Endothelial cell of umbilical vein (primary cell): ENCODE measurements at places on chromosomes 12 and 14. TPM values are rescaled to one million over a fixed set of nuclear protein-coding genes. Genes with fewer than 3 reads are reported as not detected.

GRCh38 chr14:85190251-85190650 is 339.7 kb upstream of the FLRT2 start:
- peaks cover 6% of the 10 kb centered on the region for H3K4me1 ChIP-seq
- no peak overlapping the region for H3K27ac ChIP-seq
- no peaks in the 10 kb centered on the region for H3K27me3 ChIP-seq
- no peak overlapping the region for H3K4me3 ChIP-seq
- no peak for DNase-seq
- H3K36me3 ChIP-seq: no peaks in the 10 kb centered on the region

DNA sequence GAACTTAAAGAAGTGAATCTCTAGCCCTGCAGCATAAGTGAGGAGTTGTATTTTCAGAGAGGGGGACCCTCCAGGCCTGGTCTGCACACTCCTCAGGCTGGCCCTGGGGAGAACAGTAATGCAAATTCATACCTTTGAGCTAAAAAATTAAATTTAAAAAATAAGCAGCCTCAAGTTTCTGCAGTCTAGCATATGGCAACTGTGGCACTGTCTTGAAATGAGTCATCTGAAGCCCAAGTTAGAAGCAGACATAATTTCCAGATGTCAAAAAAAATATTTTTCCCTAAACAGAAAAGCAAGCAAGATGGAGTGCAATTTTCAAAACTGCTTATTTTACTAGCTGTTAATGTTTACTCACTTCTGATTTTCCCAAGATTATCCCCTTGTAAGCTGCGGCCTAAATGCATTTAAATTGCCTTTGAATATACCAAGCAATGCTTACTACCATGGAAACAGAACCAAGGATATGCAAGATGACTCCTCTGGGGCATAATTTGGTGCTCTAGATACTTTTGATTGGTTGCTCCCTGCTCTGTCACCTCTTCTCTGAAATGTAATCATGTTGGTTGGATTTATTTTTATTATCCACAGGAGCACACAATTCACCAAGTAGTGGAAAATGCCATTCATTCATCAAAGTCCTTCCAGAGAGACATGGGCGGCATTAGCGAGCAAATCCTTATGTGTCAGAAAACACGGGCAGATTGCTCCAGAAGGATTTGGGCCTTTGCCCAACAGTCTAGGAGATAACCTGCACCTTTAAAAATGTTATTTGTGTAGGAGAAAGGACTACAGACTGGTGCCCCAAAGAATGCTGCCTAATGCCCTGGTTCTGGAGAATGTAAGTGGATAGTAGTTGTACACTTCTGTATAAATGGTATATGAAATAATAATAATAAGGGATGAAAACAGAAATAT is 25.0 kb upstream of the DHRS7 start:
- no peaks in the 10 kb centered on the region for H3K36me3 ChIP-seq
- no peak for DNase-seq

- H3K4me1 ChIP-seq: no peaks in the 10 kb centered on the region
- DNase-seq: no peak
- H3K36me3 ChIP-seq: peaks cover 40% of the 10 kb centered on the region
- no peak overlapping the region for H3K4me3 ChIP-seq
- no peak overlapping the region for H3K27ac ChIP-seq
- no peaks in the 10 kb centered on the region for H3K27me3 ChIP-seq
These were observed 43.4 kb downstream of the HSP90AA1 start for GRCh38 chr14:102043251-102044025.

- H3K4me1 ChIP-seq: no peaks in the 10 kb centered on the region
- no peaks in the 10 kb centered on the region for H3K36me3 ChIP-seq
- no peaks in the 10 kb centered on the region for H3K27me3 ChIP-seq
These were observed 48.2 kb upstream of the MANSC4 start for GRCh38 chr12:27828196-27828595.

DNA sequence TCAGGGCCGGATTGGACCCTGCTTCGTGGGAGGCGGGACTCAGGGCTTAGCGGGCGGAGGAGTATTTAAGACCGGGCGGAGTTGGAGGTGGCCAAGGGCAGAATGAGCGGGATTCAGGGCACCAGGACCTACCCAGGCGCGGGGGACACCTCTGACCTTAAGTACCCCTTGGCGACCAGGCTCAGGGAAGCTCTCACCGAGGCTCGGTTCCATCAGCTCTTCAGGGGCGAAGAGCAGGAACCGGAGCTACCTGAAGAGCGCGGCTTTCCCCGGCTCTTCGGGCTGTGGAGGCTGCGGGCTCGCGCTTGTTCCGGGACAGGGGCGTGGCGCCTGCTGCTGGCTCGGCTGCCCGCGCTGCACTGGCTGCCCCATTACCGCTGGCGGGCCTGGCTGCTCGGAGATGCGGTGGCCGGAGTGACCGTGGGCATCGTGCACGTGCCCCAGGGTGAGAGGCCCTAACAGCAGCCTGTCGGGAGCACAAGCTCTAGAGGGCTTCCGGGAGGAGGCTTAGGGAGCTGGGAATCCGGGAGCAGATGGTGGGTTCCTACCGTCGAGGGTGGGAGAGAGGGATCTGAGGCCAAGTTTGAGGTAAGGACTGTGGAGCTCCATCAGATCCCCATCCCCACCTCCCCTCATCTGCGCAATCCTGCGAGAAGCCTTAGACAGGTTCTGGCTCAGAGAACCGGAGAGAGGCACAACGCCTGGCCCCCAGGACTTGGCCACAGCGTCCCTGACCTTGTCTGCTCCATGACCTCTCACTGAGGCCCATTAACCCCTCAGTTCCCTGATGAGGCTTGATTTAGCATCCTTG is 8.4 kb downstream of the ARHGEF25 start:
- DNase-seq: no peak
- no peak overlapping the region for H3K27ac ChIP-seq
- H3K4me1 ChIP-seq: peaks cover 5% of the 10 kb centered on the region

FKBP3 gene
- total RNA-seq: 88.2 and 92.9 TPM in 2 replicates

PAWR gene
- 154 and 175 TPM in 2 replicates for total RNA-seq

ABHD12B gene
- not detected in 2 replicates for total RNA-seq

GPX2 gene
- total RNA-seq: not detected in 2 replicates

SYCP3 gene
- 0.25 and 0.29 TPM in 2 replicates for total RNA-seq

OAS2 gene
- total RNA-seq: 2.4 and 3.1 TPM in 2 replicates
